Stimulated activated naive CD4-positive, alpha-beta T cell treated with Interleukin-2 at 50 U/mL for 16 hours (primary cell): ENCODE measurements at places on chromosomes 2 and 18.

DNA sequence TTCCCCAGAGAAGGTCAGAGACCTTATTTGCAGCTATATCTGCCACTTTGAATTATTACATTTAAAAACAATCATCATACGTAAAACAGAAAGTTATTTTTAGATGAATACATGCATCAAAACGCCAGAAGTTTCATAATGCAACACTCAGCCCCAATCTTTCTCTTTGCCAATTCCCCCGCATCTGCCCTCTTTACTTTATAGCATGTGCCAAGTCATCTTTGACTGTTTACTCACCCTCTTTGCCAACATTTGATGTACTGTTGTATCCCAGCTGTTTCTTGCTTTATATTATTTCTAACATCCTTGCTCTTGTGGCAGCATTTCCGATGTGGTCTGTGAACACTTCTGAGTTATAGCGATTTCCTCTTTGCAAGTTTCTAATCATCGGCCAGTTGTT is 86.2 kb downstream of the CRIM1 start:
- DNase-seq = no peak

- no peak for DNase-seq
These were observed 28.4 kb upstream of the PUM2 start for GRCh38 chr2:20378891-20379519.

- DNase-seq = no peak
These were observed 74.0 kb downstream of the BCL11A start for GRCh38 chr2:60479226-60480088.

- DNase-seq = no peak
These were observed 27.3 kb upstream of the TNP1 start for GRCh38 chr2:216887138-216887537.

DNA sequence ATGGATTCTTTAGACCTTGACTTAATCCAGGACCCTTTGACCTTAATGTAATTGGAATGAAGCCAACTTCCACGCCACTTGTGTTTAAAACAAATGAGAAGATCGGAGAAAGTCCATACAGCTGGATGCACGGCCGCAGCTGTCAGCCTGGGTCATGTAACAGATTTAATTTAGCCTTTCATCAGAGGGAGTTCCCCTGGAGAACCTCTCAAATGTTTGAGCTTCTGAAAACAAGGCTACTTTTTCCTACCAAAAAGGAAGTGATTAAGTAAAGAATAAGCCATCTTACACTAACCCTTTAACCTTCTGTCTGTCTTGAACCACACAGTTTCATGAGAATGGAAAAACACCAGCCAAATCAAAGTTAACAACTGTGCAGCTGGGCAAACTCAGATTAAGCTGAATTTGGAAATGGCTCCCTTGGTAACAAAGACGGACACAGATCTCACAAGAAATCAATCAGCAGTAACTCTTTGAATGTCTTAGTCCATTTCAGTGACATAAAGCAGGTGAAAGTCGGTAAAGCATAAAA is 103.6 kb downstream of the DOCK10 start:
- no peak for DNase-seq

DNA sequence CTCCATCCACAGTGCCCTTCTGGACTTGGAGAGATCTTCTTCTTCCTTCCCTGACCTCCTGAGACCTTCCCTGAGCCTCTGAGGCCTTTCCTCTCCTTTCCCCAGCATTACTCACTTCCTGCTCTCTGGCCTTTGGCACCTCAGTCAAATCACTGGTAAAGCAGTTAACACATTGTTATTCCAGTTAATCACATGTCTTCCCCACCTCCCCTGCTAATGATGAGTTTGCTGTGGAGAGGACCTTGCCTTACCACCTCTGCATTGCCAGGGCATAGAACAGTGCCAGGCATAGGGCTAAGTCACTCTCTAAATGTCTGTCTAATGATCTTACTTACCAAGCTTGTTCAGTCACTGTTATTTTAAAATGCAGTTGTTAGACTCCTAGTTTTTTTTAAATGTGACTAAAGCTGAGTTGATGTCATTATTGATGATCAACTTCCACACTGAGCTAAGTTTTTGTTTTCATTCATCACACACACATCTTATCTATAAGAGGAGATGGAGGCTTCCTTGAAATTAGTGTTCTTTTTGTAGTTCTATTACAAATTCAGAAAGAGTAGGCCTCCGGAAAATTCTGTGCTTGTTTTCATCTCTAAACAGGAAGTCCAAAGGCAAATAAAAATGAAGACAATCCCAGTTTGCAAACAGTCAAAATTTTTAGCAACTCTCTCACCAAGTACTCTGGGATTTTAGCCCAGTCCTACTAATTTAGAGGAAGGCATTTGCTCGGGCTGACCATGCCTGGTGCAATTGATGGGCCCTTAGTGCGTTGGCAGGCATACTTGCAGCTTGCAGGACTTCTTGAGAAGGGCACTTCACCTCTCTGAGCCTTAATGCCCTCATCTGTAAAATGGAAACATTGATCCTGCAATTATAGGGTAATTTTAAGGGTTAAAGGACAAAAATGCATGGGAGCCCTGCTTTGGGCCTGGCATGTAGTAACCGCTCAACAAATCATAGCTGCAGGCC is 113.7 kb upstream of the SPRED2 start:
- DNase-seq = no peak

- no peak for DNase-seq
These were observed 27.6 kb downstream of the CENPO start for GRCh38 chr2:24820598-24821432.

GRCh38 chr2:97745474-97746174 is 32.2 kb downstream of the ZAP70 start:
- DNase-seq = peak; percentile 63

GRCh38 chr2:154720651-154721050 is 22.2 kb downstream of the KCNJ3 start:
- no peak for DNase-seq

GRCh38 chr2:73937103-73937885 is 10.6 kb downstream of the DGUOK start:
- DNase-seq = no peak

DNA sequence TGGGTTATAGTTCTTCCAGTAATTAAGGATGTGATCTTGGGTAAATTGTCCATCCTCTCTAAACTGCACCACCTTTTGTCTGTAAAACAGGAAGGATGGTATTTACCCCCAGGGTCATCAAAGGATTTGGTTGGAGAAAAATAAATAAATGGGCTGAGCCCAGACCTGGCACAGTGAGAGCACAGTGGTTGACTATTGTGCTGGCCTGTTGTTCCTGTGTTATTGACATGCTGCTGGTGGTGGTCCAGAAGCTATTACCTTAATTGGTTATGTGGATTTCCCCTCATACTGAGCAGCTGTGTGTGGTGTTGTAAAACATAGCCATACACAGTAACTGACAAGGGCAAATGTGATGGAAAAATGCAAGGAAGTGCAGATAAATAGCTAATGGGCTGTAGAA is 746 bp upstream of the IL37 start:
- no peak for DNase-seq

DNA sequence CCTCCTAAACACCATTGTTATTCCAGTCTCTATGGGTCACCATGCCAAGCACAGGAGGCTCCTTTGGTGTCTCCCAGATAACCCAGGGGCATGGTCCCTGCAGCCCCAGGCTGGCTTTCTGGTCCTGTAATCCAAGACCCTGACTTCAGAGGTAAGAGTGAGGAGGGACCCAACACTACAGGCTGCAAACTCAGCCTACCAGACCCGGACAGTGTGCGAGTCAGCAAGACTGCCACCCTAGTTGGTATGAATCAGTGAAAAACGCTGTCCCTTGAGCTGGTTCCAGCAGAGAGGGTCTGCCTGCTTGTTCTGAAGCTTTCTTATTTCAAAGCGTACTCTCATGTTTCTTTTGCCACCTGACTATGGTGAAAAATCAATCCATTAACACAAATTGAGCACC is 47.6 kb upstream of the ZFP36L2 start:
- no peak for DNase-seq

DNA sequence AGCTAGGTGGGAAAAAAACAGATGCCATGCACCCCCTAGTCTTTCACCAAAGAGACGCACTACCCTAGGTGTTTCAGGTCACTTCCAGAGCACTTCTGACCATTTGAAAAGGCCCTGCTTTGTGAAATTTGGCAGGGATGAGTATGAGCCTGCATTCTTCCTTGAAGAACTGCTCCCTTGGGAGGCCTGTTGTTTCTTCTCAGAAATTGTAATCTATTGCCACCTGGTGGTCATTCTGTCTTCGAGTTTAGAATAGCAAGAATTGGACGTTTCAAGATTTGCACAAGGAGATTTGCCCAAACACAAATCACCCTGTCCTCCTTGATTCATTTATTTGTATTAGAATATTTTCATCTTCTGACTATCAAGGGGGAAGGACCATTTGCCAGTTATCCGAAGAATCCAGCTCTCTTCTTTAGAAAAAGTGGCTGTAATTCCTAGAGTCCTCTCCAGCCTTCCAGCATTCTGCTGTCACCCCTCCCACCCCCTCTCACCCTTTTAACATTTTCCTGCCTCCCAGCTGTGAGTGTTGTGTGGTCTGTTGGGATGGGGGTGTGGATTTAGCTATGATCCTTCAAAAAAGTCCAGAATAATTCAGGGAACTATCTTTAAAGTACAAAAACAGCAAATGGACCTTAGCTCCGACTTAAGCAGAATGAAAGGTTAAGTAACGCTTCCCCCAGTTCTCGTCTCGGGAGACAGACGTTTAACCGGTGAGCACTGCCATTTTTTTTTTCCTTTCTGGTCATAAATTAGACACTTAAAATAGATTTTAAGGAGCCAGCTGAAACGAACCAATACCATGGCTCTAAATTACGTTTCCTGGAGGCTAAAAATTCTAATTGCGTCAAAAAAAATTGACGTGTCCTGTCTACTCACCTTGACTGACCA is 3.7 kb upstream of the GAD1 start:
- DNase-seq = no peak

DNA sequence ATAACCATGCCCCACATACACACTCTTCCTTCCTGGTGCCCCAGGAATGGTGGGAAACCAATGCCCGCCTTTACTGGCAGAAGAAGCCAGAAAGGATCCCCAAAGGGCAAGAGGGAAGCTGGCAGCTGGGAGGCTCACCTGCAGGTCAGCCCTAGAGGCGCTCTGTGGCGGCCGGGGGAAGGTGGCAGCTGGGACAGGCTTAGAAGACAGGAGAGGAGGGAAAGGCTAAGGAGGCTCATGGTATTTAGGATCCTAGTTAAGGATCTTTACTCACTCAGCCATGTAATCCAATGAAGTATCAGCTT is 23.8 kb downstream of the ADRA2B start:
- DNase-seq = no peak

DNA sequence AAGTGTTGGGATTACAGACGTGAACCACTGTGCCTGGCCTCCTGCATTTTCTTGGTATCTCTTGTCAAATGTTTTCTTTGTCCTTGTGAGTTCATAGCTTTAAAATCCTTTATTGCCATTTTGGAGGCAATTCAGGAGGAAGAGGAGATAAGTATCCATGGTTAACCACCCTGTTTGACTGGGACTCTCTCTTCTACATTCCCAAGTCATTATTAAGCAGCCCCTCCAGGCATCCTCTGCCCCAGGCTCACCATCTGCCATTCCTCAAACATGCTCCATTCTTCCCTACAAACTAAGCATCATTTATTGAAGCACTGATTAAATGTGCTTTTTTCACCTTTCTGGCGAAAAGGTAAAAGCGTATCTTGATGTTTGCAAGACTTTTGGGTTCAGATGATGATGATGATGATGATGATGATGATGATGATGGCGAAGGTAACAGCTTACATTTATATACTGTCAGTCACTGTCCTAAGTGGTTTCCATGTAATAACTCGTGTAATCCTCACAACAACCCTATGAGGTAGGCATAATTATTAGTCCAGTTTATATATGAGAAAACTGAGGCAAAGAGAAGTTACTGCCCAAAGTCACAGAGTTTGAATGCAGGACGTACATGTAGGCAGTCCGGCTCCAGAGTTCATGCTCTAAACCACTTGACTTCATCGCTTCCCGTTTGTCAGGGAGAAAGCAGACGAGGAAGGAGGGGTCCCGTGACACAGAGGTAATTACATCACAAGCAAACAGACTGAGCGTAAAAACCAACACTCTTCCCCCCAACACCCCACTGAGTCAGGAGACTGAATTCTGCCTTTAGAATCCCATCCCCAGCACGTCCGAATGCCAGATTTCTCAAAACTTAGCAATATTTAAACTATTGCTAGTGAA is 69.7 kb upstream of the ACKR3 start:
- no peak for DNase-seq

GRCh38 chr2:157393348-157393747 is 50.5 kb downstream of the CYTIP start:
- DNase-seq = no peak

GRCh38 chr2:229610333-229610732 is 104.0 kb downstream of the DNER start:
- DNase-seq = no peak

- no peak for DNase-seq
These were observed 401.5 kb downstream of the ARHGAP15 start for GRCh38 chr2:143530758-143531157.

DNA sequence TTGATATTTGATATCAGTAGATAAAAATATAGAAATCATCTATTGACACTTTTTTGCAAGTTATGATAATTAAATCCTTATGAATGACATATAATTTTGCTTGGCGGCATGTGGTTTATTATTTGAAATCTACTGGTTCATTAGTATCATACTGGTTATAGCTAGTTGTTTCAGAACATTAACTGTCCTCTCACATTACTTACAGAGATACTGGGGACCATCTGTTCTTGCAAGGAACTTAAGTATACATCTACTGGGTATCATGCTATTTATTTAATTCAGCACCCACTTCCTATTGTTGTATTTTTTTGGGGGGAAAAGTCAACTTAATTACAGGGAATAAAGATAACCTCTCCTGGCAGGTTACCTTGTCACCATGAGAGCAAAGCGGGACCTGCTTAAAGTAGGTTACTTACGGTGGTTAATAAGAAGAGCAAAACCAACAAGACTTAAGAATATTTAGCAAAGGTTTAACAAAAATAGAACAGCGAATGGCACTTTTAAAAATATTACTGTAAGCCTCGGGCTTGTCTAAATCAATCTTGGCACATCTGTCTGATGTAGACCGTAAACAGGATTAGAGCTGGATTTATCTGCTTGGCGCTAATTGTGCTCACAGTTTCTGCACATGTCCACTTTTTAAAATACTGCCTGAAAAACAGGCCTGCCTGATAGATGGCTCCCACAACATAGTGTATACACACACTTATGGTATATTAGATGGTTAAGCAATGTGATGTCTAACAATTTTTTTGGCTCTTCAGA is 41.8 kb downstream of the CERKL start:
- no peak for DNase-seq

DNA sequence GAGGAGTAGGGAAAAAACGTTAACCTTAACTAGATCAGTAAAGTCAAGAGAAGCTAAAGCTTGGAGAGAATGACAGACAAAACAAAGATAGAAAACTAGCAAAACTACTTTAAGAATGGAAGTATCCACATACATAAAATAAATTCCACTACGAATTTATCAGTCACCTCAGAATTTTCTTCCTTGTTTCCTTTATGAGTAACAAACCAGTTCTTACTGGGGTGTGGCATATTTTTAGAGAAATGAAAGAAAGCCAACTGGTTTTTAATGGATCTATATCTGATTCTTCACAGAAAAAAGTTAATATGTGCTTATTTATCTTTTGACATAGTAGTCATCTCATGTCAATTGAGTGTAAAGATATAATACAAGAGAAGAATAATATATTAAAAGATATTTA is 2033.7 kb upstream of the CELF4 start:
- DNase-seq = no peak

GRCh38 chr2:237352279-237352845 is 61.6 kb downstream of the COL6A3 start:
- DNase-seq = no peak

- no peak for DNase-seq
These were observed 33.8 kb downstream of the GPC1 start for GRCh38 chr2:240469239-240469636.
